ENCODE measurements at places on chromosomes 7 and 10. TPM values are rescaled to one million over a fixed set of nuclear protein-coding genes. Genes with fewer than 3 reads are reported as not detected.

Gene RBM20
- total RNA-seq = 0.27 TPM

Gene MINDY3
- 22.0 TPM for total RNA-seq

Gene NOS3
- total RNA-seq = 54.8 TPM

Gene IFIT1
- total RNA-seq = 1.8 TPM

Gene RPEL1
- total RNA-seq = not detected

Gene C10orf67
- total RNA-seq = not detected

Gene DGKB
- total RNA-seq = not detected

Gene RBP4
- total RNA-seq = not detected

Gene KIF11
- 24.6 TPM for total RNA-seq

Gene AKR1C4
- not detected for total RNA-seq

Gene CYP3A4
- not detected for total RNA-seq

Gene SMKR1
- total RNA-seq = 0.28 TPM

Gene GIMAP5
- 42.8 TPM for total RNA-seq

Gene IL2RA
- not detected for total RNA-seq

Gene SPDYE2B
- total RNA-seq = not detected

Gene TMEM139
- not detected for total RNA-seq

Gene OR13A1
- not detected for total RNA-seq

Gene CDK14
- total RNA-seq = 24.1 TPM

Gene MYL7
- not detected for total RNA-seq

Gene NANOS1
- 0.18 TPM for total RNA-seq

Gene SLC13A1
- not detected for total RNA-seq

Gene SCD
- 35.4 TPM for total RNA-seq

Gene TRPV5
- not detected for total RNA-seq

Gene LIPK
- not detected for total RNA-seq

Gene TMEM196
- total RNA-seq = not detected

Gene PRSS37
- total RNA-seq = not detected

Data from endothelial cell of coronary artery (primary cell).